Muscle of leg (tissue), 16 donors: ENCODE measurements at places on chromosomes 5 and 9. TPM values are rescaled to one million over a fixed set of nuclear protein-coding genes. Genes with fewer than 3 reads are reported as not detected.

DNA sequence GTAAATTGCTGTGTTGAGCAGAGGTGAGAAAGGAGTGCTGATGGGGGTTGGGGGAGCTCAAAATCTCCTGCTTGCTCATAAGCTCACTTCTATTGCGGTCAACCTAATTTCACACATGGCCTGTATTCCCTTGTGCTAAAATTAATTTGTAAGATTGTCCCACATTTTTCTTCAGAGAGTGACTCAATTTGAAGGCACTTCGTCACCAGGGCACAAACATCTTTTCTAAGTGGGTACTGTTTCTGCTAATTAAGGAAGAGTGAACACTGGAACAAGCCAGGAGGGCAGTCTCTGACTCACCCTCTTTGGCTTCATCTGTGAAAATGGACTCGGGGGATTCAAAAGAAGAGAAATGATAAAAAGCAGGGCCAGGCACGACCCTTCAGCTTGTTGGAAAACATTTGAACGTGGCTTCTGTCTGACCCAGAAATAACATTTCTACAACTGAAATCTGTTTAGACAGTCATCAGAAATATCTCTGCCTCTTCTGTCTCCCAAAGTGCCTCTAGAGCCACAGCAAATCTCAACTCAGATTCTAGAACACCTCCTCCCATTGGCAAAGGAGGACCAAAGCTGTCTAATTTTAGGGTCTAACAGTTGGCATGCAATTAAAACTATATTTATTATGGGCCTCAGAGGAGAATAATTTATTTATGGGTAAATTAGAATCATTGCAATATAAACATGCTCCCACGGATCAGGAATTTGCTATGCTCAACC is 49.8 kb downstream of the FEM1C start:
- no peak for DNase-seq

Gene CLIC3
- total RNA-seq = 0.27 TPM

Gene SLC25A2
- total RNA-seq = 0.22 TPM

DNA sequence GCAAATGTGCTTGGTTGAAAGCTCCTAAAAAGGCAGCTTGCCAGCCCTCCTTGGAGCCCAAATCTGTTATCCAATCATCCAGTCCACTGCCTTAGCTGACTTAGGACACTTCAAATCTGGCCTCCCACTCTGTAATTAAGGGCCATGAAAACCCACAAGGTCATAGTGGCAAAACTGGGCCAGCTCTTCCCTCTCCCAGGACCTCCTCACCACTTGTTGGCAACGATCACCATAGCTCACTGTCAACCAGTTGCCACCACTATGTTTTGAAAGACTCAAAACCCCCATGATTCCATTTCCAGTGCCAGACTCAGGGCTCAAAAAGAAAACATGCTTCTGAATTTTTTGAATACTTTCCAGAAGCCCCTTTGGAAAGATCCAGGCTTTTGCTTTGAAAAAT is 107.5 kb downstream of the NREP start:
- no peak for DNase-seq

DNA sequence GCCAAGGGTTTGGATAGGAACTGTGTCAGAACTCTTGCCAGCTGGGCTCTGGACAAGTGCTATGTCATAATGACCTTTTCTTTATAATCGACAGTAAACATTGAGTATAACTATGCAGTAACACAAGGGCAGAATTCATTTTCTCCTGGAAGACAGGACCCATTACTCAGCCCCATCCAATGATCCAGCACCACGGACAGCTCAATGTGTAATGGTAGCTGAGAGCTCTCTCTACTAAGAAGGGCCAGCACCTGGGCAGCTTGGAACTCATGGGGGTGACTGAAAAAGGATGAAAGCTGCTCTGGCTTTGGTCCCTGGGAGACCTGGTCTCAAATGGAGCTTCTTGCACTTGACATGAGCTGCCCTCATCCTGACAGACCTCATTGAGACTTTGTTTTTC is 347.8 kb downstream of the TRIM32 start:
- peak; percentile 57 for DNase-seq

Gene CERT1
- total RNA-seq = 19.6 TPM

DNA sequence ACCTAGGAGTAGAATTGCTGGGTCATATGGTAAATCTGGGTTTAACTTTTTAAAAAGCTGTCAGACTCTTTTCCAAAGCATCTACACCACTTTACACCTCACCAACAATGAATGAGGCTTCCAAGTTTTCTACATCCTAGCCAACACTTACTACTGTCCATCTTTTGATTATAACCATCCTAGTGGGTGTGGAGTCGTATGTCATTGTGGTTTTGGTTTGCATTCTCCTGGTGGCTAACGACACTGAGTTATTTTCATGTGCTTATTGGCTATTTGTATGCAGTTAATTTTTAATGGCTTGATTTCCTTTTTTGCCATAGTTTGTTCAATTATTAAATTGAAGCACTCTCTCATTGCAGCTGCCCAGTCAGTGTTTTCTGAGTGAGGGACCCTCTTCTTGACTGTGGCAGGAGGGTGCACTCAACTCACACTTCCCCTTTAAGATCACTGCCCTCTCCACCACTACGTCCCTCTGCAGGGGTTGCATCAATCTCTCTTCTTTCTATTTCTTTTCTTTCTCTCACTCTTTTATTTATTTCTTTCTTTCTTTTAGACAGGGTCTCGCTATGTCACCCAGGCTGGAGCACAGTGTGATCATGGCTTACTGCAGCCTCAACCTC is 182.3 kb downstream of the C9orf152 start:
- DNase-seq = no peak

DNA sequence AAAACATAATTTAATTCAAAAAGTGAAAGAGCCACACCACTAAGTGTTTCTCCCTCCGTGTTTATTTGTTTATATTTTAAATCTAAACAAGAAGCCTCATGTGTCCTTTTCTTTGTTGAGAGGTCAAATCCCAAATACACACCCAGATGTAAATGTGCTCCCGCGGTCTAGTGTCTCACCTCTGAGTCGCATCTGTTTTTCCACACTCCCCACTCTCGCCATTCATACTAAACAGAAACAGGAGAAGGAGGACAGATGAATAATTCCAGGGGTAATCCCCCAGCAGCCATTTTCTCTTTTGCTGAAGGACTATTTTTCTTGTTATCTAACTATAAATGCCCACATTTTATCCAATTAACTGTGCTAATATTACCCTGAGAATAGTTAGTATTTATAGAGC is 361.6 kb upstream of the RIOK2 start:
- DNase-seq = peak; percentile 56

DNA sequence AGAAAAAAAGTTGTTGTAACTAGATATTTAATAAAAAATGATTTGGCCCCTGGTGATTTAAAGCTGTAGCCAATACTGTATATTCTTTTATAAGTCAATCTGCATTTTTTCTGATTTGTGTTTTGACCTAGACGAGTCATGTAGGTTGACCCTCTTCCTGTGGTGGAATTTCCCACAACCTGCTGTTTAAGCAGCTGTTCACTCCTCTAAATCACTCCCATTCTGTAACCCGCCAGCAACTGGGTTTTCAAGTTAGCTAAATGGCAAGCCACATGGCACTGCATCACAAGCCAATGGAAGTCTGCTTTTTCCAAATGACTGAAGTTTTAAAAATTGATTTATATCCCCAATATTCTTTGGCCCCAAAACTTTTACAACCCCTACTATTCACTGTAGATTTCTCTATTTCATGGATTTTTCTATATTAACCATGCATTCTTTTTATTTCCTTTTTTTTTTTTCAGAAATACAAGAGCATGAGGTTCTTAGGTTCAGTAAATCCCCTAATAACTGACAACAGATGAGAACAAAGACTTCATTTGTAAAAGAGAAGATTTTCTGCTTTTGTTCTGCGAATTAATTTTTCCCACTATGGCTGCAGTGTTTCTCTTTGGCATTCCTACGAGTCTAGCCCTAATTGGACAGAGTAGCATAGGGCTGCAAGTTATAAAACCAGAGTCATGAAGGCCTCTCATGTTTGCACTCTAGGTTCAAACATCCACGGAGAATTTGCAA is 184.5 kb upstream of the TLE4 start:
- DNase-seq = peak; percentile 74

Gene ACSL6
- total RNA-seq = 0.62 TPM

Gene TCF7
- 0.84 TPM for total RNA-seq

Gene CHSY3
- total RNA-seq = 6.3 TPM

- peak; percentile 63 for DNase-seq
Observed at GRCh38 chr9:36142510-36143244, 6.1 kb downstream of the GLIPR2 start.

Gene F2RL1
- 0.18 TPM for total RNA-seq

Gene ABLIM3
- 33.2 TPM for total RNA-seq

DNA sequence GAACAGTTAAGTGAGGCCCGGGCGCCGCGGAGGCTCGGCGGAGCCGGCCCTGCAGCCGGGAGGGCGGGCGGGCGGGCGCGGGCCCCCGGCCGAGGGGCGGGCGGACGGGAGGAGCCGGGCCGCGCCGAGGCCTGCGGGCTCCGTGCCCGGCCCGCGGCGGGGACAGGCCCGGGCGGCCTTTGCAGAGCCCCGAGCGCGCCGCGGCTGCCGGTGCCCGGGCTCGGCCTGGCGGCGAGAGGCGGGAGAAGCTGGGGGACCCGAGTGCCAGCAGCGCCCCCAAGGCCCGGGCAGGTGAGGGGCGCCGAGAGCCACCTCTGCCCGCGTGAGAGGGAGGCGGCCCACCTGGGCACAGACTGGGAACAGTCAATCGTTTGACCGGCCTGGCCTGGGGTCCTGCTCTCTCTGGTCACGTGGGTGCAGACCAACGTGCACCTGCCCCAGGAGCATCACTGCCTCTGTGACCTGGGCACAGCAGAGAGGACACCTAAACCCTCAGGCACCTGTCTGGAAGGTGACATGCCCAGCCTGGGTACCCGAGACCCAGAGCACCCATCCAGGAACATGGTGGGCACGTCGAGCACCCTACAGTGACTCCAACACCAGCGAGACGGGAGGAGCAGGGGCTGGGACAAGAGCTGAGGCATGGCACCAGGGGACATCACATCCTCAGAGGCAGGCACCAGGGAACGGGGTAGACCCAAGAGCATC is 531 bp downstream of the MVB12B start:
- DNase-seq = peak; percentile 25

DNA sequence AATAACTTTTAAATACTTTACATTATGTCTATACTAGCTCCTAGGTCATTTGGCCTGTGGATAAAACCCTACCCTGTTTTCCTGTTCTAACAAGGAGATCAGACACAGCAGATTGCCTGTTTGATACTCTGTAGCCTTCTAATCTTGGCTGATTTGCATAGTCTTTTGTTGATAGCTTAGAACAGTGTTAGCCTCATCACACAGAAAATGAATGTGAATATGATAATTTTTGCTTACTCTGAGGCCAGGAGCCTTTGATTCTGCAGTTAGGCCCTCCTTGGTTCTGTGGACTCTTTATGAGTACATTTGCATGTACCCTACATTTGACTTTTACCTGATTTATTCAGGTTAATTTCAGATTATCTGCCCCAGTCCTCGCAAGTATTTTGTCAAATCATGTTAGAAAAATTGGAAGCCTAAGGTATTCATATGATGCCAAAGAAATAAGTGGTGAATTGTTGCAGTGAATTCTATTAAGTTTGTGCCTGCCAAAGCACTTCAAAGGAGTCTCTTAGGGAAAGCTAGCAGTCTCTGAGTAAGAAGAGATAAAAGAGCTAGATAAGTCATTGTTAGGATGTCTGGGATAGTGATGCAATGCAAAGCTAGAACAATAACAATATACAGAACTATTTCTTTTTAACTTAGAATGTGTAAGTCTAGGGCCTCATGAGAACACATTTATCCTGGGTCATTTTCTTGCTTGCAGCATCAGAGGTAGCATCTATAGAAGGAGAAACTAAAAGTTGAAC is 56.4 kb downstream of the SCAMP1 start:
- no peak for DNase-seq

DNA sequence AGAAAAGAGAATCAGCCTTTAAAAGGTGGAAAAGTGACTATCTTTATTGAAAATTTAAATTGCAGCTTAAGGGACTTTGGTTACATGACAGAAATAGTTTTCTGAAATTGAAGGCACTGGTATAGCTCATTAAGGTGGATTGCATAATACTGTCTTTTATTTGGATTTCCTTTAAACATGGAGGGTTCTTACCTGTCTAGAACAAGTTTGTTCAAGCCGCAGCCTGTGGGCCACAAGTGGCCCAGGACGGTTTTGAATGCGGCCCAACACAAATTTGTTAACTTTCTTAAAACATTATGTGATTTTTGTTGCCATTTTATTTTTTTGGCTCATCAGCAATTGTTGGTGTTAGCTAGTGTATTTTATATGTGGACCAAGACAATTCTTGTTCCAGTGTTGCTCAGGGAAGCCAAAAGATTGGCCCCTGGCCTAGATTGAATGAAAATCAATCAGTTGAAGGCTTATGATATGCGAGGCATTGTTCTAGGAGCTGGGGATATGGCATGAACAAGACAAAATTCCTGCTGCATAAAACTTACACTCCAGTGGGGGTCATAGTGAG is 18.0 kb downstream of the NNT start:
- no peak for DNase-seq

Gene BRINP1
- total RNA-seq = 0.18 TPM

Gene SPINK4
- total RNA-seq = 0.31 TPM

GRCh38 chr5:169650701-169651331 is 13.7 kb downstream of the DOCK2 start:
- peak; percentile 11 for DNase-seq

GRCh38 chr5:170571281-170571731 is 67.5 kb downstream of the KCNIP1 start:
- peak; percentile 42 for DNase-seq

DNA sequence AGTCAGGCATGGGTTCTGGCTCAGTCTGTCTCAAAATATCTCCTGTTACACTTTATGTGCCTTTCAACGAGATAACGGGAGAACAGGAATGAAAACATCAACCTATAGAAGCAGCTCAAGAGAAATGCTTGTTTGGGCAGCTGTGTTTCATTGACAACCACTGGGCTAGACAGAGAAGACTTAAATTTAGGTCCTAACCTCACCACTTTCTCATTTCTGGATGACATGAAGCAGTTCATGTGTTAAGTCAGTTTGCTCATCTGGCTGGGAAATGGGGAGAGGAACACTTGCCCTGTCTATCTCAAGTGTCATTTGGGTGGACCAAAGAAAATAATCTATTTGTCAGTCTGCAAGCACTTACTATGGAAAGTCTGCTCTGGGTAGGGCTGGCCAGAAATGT is 66.7 kb upstream of the PCA3 start:
- DNase-seq = no peak

GRCh38 chr5:159313197-159313596 is 17.1 kb downstream of the IL12B start:
- DNase-seq = no peak

Gene IL13
- total RNA-seq = not detected

- DNase-seq = no peak
Observed at GRCh38 chr5:141608557-141608956, 10.2 kb downstream of the DIAPH1 start.

Gene MAML1
- total RNA-seq = 11.3 TPM

DNA sequence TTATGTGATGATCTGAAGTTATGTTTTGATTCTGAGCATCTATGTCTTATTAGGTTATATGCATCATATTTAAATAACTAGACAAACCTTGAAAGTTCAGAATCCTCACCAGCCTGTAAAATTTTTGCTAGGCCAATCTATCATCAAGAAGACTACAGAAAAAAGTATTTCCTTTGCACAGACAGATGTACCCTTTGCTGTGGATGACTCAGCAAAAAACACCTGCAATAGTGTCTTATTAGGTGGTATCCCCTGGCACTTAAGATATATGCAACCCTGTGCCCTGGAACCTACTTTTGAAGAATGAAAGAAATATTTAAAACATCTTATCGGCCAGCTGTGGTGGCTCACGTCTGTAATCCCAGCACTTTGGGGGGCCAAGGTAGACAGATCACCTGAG is 130.6 kb downstream of the SLF1 start:
- no peak for DNase-seq

Gene FREM1
- total RNA-seq = 23.2 TPM

- DNase-seq = no peak
Observed at GRCh38 chr5:60210810-60211209, 317.3 kb upstream of the PDE4D start.

GRCh38 chr9:70525519-70525918 is 111.1 kb upstream of the KLF9 start:
- no peak for DNase-seq
